ENCODE measurements at places on chromosomes 16 and 17. TPM values are rescaled to one million over a fixed set of nuclear protein-coding genes. Genes with fewer than 3 reads are reported as not detected.

Gene C16orf46
- total RNA-seq, result 1.0 TPM

Gene KRTAP9-2
- total RNA-seq, result not detected

Gene ZPBP2
- not detected for total RNA-seq

Gene SLC46A1
- 11.4 TPM for total RNA-seq

Gene ENGASE
- 15.3 TPM for total RNA-seq

Gene CSF3
- not detected for total RNA-seq

Gene COQ7
- total RNA-seq, result 18.5 TPM

Gene CTF1
- total RNA-seq, result 4.0 TPM

Measured in smooth muscle cell of the pulmonary artery (primary cell).